Stimulated activated CD4-positive, alpha-beta T cell treated with anti-CD3 and anti-CD28 coated beads, TNF-alpha, amount 100 ng/mL, for 24 hours (primary cell): ENCODE measurements at places on chromosomes 2 and 18.

GRCh38 chr2:16168506-16169264 is 228.3 kb downstream of the MYCN start:
- DNase-seq: no peak

GRCh38 chr2:125405816-125406215 is 1250.1 kb upstream of the GYPC start:
- DNase-seq: no peak

DNA sequence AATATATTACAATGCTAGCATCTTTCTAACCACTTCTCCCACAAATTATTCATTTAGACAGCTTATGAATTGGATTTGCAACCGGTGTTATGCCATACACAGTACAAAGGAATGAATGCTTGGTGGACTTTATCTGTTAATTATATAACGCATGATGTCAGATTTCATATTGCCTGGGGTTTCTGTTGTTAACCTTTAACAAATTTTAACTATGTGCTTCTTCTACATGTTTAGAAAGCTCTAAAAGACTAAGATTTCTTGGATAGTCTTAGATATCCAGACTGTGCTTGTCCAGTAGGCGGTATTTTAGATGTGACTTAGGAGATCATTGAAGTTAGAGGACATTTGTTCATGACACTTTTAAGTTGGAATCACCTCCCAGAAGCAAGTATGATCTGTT is 976.3 kb downstream of the TMEM182 start:
- DNase-seq: no peak

DNA sequence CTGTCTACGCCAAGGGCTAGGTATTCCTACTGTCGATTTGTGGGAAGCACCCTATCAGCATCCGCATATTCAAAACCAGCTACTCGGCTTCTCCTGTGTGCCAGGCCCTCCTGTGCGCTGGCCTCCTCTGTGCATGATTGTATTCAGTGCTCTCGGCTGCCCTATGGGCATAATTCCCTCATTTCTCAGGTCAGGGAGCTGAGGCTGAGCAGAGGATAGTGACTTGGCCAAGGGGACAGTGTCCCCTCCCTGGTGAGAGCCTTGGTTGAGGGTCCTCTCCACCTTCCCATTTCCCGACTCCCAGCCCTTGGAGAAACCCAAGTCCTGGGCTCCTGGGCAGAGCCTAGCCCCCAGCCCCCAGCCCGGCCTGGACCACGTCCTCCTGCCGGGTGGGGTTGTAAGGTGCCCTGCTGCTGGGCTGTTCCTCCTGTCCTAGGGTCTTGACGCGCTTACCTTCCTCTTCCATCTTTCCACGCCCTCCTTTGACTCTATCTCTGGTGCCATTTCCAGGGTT is 6.3 kb upstream of the HS6ST1 start:
- DNase-seq: no peak

- DNase-seq: no peak
Observed at GRCh38 chr18:54931152-54931551, 28.1 kb downstream of the CCDC68 start.
